ENCODE measurements at places on chromosomes 3 and 15.

DNA sequence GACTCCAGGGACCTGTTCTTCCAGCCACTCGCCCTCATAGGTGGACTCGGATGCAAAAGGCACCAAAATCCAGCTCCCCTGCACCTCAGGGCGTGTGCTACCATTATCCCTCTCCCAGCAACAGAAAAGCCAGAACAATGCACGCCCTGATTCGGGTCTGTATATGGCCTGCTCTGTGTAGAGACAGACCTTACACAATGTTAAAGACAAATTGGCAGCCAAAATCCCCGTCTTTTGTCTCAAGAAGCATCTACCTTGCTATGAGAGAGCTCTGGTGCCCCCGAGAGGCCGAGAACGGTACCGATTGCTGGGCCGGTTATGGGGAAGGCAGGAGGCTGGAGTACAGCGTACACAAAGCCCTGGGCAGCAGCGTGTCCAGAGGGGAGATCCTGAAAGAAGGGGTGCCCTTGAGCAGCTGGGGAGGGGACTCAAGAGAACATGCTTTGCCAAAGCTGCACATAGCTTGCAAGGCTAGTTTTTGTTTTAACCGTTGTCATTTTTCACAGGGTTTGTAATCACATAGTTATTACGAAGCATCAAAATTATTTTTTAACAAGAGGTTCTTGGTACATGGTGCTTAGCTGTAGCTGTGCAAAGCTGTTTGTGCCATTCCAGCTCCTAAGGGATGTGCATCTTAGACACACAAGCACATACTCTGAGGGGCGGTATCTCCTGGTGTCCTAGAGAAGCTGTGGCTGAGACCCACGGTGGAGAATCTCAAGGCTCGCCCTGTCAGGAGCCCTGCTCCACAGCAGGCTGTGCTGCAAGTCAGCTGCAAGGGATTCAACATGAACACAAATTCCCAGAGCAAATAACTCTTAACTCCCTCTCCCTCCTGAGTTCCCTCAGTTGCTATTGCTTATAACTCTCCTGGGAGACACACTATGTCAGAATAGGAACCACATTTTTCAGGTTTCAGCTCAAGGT is 461.5 kb upstream of the PPP2R3A start:
- peak; percentile 23 for DNase-seq

DNA sequence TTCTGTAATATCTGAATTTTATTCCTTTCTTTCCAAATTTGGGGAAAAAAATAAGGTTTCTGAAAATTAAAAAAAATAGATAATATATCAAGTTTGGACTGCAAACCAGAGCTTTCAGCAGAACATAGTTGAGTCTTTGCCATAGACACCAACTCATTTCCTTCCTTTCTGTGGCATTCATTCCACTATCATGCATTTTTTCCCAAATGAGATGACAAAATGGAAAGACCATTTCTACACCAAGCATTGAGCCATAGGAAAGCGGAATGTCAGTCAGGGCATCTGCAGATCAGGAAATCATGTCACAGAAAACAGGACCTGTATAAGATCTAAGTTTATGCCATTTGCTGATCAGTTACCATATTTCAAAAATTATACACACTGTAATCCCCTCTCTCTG is 333.3 kb upstream of the THBS1 start:
- no peak for DNase-seq

- DNase-seq = no peak
These were observed 479.9 kb downstream of the OCA2 start for GRCh38 chr15:27619204-27619603.

DNA sequence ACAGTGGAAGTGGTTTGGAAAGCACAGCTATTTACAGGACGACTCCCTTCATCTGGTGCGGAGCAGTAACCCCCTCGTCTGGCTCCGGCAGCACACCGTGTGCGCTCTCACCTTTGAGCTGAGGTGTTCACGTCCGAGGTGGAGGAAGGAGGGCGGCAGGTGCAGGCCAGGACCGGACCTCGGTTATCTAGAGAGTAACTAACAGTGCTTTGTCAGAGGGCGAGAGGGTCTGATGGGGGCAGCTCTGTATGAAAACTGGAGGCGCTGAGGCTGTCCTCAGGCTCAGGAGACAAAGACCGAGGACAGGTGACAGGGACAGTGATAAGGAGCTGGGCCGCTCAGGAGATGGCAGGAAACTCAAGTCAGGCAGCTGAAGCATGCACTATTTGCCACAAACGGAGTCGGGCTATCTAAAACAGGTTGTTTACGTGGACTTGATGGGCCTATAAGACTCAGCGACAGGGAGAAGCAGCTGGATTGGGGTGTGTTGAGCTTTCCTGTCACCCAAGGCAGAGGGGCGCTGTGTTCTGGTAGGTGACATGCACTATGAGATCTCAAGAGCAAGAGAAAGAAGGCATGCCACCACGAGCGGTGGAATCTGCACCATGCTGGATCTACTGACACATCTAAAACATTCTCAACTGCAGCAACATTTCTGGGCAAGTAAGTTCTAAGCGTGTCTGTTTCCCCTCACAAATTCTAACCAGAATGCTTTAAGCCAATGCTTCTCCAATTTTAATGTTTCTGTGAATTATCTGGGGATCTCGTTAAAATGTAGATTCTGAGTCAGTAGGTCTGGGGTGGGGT is 155.2 kb downstream of the XXYLT1 start:
- no peak for DNase-seq

GRCh38 chr15:90001683-90002427 is 731 bp downstream of the ZNF710 start:
- DNase-seq = no peak

DNA sequence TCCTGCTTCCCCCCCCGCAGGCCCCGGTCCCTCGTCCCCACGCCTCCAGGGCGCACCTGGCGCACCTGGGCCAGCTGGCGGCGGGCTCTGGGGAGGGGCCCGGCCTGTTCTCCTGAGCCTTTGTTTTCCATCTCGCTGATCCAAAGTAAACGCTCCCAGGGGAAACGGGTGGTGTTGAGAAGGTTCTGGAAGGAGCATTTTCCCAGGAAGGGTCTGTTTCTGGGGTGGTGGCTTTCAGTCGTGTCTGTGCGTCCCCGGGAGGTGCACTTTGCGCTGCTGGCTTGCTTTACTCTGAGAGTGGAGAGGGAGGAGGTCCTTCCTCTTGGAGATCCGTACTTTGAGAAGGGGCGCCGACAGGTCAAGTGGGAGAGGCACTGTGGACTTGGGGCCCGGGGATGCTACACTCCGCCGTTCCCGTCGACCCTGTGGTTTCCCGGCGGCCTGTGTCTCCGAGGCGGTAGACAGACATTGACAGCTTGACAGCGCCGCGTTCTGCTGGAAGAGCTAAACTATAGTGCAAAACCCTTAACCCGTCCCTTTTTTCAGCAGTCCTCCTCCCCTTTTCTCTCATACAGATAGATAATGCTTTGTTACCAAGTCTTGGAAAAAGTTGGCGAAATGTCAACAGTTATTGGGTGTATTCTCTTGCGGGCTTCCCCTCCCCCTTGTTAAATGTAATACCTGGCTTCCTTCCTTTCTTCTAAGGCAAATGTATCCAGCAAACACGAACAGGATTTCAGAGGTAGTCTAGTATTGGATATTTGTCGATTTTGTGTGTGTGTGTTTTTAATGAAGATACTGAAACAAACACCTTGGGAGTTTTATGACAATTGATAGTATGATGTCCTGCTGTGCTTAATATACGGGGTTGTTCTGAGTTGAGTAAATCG is 6.5 kb downstream of the TPM1 start:
- no peak for DNase-seq

DNA sequence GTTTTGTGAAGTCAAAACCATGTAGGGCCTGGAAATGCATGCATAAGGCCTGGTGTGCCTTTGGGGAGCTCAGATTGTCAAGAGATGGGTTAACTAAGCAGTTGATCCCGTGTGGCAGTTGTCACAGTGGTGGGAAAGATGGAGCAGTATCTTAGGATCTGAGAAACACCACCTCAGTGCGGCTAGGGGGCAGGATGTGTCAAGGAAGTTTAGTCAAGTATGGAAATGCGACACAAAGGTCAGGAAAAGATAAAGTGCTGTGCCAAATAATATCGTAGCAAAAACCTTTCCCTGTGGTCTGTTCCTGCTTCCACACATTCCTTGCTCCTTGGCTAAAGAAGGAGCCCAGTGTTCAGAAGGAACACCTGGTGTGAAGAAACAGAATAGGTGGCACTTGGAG is 396.4 kb downstream of the EDEM1 start:
- DNase-seq = no peak

DNA sequence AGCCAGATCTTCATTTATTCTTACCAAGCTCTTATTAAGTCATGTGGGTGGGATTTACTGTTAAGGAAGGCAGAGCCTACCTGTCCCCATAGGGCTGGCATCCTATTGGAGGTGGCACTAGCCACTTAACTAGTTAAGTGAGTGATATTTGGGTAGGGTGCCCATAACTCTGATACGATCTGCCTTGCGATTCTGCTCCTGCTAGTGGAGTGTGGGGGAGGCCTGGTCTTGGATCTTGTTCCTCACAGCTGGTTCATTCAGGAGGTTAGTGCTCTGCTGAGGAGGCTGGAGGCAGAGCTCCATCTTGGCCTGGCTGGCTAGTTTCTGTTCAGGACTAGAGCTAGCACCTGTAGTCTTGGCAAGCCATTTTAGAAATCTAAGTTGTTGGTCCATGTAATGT is 9.3 kb downstream of the BAHD1 start:
- DNase-seq = no peak

DNA sequence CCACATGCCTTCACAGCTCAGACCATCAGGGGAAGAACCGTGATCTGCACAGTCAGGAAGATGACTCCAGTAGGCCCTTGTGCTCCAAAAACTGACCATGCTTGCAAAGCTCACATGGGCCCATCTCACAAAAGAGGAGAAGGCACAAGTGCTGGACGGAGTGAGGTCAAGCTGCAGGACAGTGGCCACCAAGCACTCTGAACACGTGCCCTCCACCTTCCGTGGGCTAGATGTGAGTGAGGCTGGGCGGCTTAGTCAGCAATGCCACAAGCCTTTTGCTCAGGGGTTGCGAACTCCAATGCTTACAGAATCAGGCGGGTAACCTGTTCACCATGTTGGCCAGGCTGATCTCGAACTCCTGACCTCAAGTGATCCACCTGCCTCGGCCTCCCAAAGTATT is 70.9 kb downstream of the SCN5A start:
- no peak for DNase-seq

DNA sequence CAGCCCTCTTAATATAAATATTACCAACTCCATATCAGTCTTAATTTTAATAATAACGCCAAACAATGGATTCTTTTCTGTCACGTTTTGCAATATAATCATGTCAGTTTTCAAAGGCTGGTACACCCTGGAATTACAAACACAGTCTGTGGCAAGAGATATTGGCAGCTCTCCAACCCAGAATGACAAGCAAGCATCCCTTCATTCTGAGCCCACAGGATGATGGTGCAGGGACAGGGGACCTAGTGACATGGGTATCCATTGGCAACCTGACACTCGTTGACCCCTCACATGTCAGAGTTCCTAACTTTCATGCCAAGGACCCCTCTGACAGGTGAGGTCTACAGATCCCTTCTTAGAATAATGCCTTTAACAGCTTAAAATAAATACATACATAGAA is 154.5 kb upstream of the TSC22D2 start:
- DNase-seq = no peak

DNA sequence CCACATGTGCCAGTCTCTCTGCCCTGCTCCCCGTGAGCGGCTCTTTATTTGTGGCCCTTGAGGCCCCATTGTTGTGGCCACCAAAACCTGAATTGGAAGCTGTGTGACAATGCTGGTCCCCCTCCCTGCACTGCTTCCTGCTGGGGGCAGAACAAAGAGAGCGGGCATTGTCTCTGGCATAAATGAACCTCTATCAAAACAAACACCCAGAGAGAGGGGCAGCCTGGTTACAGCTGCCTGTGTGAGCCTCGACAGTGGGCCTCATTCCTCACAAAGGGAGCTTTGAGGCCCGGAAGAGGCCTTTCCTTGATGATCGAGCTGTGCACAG is 152.9 kb downstream of the IGF1R start:
- DNase-seq = no peak

DNA sequence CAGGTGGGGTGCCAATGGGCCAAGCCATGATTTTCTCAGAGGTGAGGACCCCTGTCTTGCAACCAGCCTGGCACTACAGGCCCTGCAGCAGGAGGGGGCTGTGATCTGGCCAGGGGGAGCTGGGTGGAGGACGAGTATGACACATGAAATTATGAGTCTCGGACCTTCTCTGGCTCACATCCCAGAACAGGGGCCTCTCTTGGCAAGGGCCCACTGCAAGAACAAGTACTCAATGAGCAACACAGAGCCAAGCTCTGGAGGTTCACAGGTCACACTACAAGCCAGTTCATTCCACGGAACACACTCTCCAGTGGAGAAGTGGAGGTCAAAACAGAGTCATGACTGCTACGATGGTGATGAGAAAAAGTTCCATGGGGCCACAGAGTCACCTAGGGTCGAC is 28.3 kb downstream of the CCDC32 start:
- DNase-seq = peak; percentile 8

GRCh38 chr3:851098-851790 is 241.6 kb upstream of the CNTN6 start:
- no peak for DNase-seq

DNA sequence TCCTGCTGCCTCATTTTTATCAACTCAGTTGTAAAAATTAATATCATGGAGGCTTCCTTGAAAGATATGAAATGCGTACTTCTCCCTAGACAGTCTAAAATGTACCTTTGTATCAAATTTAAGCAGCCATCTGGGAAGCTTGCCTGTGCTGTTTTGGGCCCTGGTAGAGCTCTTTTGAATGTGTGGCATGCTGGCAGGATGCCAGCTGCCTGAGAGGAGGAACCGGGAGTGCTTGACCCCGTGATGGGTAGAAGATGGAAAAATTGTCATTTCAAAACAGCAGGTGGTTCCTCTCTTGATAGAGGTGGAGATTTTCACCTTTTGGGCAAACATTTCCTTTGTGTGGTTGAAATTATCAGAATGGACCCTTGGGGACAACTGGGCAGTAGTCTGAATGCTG is 245.3 kb downstream of the RPLP1 start:
- no peak for DNase-seq

DNA sequence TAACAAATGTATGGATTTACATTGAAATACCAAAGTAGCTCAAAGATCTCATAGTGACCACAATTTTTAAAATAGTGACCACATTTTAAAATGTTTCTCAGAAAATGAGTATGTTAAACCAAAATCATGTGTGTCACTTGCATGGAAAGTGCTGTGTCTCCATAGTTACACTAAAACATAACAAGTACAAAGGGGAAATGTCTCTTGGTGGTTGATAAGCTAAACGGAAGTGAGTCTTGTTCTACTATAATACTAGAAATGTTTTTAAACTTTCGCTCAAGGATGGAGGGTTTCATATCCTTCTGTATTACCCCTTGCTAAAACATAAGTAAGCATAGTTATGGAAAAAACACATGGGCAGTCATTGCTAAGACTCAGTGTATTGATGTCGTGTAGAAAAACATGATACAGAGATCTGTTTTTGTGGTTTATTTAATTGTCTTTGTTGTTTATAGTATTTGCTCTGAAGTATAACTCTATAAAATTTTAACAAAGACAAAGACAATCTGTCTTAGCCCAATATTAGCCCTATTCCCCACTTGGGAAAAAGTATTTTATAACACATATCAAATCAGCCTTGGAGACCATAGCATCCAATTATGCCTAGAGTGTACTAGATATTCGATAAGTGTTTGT is 27.0 kb upstream of the DENND4A start:
- DNase-seq = no peak
